SJSA1 (cell line): ENCODE measurements at places on chromosomes 1 and 21. TPM values are rescaled to one million over a fixed set of nuclear protein-coding genes. Genes with fewer than 3 reads are reported as not detected.

Gene S100A12
- total RNA-seq = not detected in 2 replicates

DNA sequence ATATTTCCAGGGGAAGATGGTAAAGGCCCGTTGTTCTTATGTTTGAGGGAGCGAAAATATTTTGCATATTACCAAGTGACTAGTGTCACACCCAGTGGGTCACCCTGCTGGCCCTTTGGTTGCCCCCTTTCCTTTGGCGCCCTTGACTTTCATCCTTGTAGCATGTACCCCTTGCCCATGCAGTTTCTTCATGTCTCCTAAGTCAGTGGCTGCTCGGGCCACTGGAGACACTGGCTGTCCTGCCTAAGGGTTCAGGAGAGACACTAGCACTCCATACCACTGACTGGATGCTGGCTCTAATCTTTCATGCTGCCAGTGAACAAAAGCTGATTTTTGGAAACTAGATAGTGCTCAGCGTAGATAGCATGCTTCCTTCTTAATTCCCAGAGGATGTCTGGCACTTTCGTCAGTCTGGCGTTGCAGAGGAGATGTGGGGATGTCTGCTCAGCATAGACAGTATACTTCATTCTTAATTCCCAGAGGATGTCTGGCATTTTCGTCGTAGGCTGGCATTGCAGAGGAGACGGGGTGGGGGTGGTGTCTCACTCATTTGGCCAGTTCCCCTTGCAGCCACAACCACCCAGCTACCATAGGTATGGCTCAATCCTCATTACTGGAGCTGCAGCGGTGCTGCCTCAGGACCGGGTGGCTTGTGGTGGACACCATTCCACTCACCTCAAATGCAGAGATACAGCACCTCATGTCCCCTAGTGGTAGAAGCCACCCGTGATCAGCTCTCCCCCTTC is 770.9 kb upstream of the TPTE start:
- no peak for DNase-seq
- no peak overlapping the region for H3K27ac ChIP-seq
- no peaks in the 10 kb centered on the region for H3K27me3 ChIP-seq
- H3K36me3 ChIP-seq = no peaks in the 10 kb centered on the region

DNA sequence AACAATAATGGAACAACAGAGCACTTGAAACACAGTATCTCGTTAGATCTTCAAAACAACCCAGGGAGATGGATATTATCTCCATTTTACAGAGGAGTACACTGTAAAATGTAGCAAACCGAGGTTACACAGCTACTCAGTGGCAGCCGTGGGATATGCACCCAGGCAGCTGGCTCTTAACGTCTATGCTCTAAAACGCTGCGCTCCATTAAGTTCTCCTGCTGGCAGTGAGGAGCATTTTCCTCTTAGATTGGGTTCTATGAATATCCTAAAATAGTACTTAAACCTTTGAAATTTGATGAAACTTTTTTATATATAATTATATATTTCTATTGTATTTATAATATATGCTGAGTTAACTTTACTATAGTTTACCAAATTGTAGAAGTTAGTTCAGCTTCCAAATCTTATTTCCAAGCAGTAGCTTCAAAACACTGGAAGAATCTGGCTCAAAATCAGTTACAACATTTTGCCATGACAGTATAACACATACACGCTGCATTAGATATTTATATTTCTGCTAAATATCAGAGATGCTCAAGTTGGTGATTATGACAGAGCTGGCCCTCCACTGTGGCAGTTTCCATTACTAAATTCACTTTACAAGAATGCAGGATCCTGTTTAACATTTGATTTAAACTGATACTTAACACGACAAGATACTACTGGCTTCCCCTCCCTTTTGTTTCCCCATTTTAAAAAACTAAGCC is 49.5 kb downstream of the TGFBR3 start:
- no peak overlapping the region for H3K4me3 ChIP-seq
- H3K36me3 ChIP-seq = no peaks in the 10 kb centered on the region
- DNase-seq = no peak
- peaks cover 1% of the 10 kb centered on the region for H3K4me1 ChIP-seq
- H3K27me3 ChIP-seq = no peaks in the 10 kb centered on the region
- no peak overlapping the region for H3K27ac ChIP-seq

DNA sequence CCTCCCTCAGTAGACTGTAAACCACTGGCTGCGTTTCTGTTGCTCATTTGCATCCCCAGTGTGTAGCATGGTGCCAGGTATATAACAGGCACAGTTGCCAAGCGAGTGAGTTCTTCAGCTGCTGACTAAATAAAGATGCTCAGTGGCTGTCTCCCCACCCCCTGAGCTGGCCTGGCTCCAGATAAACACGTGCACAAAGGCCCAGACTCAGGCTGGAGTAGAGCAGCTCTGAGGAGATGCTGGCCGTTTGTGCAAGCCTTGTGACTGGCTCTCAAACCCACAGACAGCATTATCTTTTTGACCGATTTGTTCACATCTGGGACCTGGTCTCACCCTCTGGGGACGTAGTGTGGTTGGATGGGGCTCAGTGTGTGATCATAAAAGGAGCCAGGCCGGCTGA is 7.1 kb downstream of the CHRNB2 start:
- H3K27ac ChIP-seq = no peak overlapping the region
- no peak overlapping the region for H3K4me3 ChIP-seq
- H3K27me3 ChIP-seq = no peaks in the 10 kb centered on the region; the same call in 1 of the 2 replicates
- H3K4me1 ChIP-seq = no peaks in the 10 kb centered on the region
- DNase-seq = no peak

Gene OR6Y1
- total RNA-seq = not detected in 2 replicates

Gene SLC1A7
- total RNA-seq = 4.5 and 12.1 TPM in 2 replicates

Gene C1orf167
- total RNA-seq = not detected in 2 replicates

GRCh38 chr1:164452549-164452948 is 106.4 kb upstream of the PBX1 start:
- no peaks in the 10 kb centered on the region for H3K27me3 ChIP-seq
- no peaks in the 10 kb centered on the region for H3K36me3 ChIP-seq
- H3K27ac ChIP-seq = no peak overlapping the region
- no peaks in the 10 kb centered on the region for H3K4me1 ChIP-seq
- H3K4me3 ChIP-seq = no peak overlapping the region
- no peak for DNase-seq

Gene OR14K1
- total RNA-seq = not detected in 2 replicates

DNA sequence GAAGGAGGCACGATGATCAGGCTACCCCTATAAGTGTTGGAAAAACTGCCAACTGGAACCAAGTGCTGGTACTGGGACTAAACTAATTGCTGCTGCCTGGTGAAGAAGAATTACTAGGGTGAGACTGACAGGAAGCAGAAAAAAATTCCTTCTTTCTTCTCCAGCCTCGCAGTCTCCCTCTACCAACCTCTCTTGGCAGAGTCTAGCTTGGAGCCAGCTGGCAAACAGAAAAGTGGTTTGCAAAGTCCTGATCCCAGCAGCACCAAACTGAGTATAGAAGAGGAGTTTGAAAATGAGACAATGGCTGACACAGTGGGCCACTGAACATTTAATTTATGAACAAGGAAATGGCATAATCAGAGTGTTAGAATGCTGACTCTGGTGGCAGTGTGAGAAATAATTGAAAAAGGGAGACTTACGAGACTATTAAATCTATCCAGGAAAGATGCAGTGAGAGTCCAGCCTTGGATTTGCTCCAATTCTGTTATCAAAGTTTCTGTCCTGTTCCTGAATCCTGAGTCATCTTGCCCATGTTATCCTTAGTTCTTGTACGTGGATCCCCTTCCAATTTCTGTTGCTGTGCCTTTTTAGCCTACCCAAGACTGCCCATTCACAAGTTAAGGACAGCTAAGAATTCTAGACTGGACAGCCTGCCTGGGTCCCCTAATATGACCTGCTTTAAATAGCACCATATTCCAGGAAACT is 23.7 kb upstream of the DISP1 start:
- H3K27ac ChIP-seq = no peak overlapping the region
- DNase-seq = no peak
- H3K4me3 ChIP-seq = no peak overlapping the region
- H3K27me3 ChIP-seq = no peaks in the 10 kb centered on the region
- H3K4me1 ChIP-seq = peaks cover 13% of the 10 kb centered on the region

- H3K36me3 ChIP-seq = no peaks in the 10 kb centered on the region
- H3K27me3 ChIP-seq = peaks cover 9% of the 10 kb centered on the region; the same call in 1 of the 2 replicates
- no peak overlapping the region for H3K27ac ChIP-seq
- H3K4me1 ChIP-seq = 0 out of 2 replicates have a peak, but pooled peaks cover 3% of the 10 kb centered on the region
These were observed 10.0 kb upstream of the MCOLN3 start for GRCh38 chr1:85058311-85058710.

DNA sequence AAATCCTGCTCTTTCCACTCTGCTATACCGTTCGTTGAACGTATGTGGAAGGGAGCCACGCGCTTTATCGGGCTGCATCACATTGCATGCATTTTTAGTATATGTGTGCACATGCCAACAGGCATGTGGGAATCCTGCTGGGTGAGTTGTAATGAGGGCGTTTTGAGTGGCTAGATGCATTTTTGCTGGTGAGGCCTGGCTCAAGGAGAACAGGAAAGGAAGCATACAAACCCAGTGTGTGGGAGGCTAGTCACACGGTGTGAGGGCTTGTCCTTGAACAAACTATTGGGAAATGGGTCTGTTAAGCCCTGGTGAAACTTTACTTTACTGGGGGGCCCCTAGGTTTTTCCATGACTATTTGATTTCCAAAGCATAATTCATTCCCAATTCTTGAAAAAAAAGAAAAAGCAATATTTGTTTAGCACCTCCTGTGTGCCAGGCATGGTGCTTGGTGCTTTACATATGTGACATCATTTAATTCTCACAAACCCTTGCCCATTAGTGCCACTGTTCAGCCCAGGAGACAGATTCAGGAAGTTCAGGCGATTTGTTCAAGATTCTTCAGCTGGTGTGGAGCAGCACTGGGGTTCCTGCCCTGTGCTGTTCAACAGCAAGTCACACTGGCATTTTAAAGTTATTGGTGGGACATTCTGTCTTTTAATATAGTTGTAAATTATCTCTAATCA is 25.6 kb upstream of the JUN start:
- no peak for DNase-seq
- H3K27me3 ChIP-seq = no peaks in the 10 kb centered on the region
- H3K27ac ChIP-seq = no peak overlapping the region
- no peak overlapping the region for H3K4me3 ChIP-seq
- peaks cover 17% of the 10 kb centered on the region for H3K4me1 ChIP-seq

GRCh38 chr1:96370757-96371156 is 350.8 kb upstream of the PTBP2 start:
- H3K4me3 ChIP-seq = no peak overlapping the region
- no peaks in the 10 kb centered on the region for H3K36me3 ChIP-seq
- H3K4me1 ChIP-seq = peaks cover 45% of the 10 kb centered on the region
- H3K27ac ChIP-seq = peak overlapping the region; percentile 84

GRCh38 chr1:40438391-40439015 is 11.8 kb upstream of the ZFP69B start:
- no peaks in the 10 kb centered on the region for H3K4me1 ChIP-seq
- no peaks in the 10 kb centered on the region for H3K27me3 ChIP-seq
- no peak for DNase-seq

- peaks cover 36% of the 10 kb centered on the region for H3K36me3 ChIP-seq
- H3K27me3 ChIP-seq = no peaks in the 10 kb centered on the region
- peak; percentile 89 for DNase-seq
- peak within 1 kb of the TSS; percentile 72 for H3K4me3 ChIP-seq
- peaks cover 18% of the 10 kb centered on the region for H3K4me1 ChIP-seq
These were observed at the start of gene GON4L for GRCh38 chr1:155856975-155857930. TSS of gene GON4L (minus strand) at chr1:155857214. CDS start at chr1:155853780, 3,434 bp downstream.

Gene GPR52
- 0.24 and 1.3 TPM in 2 replicates for total RNA-seq

DNA sequence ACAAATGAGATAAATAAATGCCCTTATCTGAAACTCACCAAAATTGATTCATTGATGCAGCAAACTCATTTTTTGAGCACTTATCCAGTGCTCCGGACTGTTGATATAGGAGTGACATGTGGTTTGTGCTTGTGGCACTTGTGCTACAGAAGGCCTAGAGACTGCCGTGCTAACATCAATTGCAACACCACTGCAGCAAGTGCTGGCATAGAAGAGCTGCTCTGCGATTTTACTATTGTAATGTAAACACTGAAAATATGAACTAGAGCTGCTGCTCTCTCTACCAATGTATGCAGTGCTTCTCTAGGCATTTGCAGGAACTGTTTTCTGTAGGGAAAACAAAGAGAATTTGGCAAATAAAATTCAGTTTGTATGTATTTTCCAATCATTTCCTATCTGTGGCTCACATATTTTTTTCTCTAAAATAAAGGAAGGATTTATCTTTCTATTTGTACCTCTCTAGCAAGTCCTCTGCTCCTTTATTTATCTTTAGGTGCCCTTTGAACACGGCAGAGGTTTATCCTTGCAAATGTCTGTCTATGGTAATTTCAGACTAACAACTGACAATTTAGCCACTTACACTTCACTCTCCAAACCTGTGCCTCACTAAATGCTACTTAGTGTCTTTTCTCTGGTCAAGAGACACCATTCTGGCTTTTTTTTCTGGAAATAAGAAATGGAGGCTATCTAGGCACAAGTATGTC is 409.5 kb upstream of the ADGRL2 start:
- H3K36me3 ChIP-seq = no peaks in the 10 kb centered on the region
- no peaks in the 10 kb centered on the region for H3K27me3 ChIP-seq
- H3K27ac ChIP-seq = no peak overlapping the region
- no peak for DNase-seq
- no peak overlapping the region for H3K4me3 ChIP-seq
- H3K4me1 ChIP-seq = no peaks in the 10 kb centered on the region

DNA sequence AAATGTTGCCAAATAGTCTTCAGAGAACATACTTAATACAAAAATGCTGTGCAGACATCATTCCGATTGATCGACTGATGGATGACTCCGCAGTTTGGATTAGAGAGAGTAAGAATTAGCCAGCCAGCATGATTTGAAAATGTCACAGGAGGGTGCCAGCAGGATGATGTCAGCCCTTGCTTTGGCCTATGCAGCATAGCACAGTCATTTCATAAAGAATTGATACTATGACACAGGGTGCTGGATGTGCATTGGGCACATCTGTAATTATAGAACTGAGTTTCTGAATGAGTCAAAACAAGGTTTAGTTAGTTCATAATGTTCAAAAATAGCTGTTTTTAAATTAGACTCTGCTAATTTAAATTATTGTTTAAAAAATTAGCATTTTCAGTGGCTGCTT is 21.6 kb upstream of the TRAF5 start:
- H3K36me3 ChIP-seq = peaks cover 43% of the 10 kb centered on the region
- H3K4me1 ChIP-seq = no peaks in the 10 kb centered on the region
- H3K4me3 ChIP-seq = no peak overlapping the region
- no peak for DNase-seq
- no peaks in the 10 kb centered on the region for H3K27me3 ChIP-seq
- H3K27ac ChIP-seq = no peak overlapping the region
